ENCODE measurements at places on chromosomes 5 and 9.

DNA sequence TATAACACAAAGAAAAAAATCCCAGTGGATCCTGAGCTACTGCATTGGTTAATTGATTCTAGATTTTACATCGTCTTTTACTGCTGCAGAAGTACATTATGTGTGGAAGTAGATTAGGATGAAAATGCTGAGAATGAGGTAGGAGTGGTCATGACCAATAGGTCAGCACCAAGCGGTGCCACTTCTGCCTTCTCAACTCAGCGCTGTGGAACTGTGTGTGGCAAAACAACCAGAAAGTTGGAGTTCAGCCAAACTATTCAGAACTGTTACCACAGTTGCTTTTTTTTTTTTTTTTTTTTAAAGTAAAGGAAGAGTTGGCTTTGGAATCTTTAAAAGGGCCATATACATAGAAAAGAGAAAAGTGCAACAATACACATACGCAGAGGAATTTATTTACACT, 24.2 kb downstream of the POU5F2 start:
- DNase-seq, result no peak

DNA sequence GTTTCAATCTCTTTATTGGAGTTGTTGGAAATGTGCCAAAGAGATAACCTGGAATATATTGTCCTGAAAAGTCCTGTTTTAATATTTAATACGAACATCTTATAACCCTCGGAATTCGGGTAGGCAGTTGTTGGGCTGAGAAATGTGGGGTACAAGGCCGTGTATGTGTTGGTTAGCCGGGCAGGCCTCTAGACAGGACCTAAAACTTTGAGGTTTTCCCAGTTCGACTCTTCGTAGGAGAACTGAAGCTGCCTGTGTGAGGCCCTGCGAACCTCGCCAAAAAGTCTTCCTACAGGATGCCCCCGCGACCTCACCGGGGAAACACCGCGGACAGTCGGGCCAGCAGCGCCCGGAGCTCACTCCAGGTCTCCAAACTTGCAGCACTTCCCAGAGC, 583 bp upstream of the TJP2 start:
- no peak for DNase-seq

DNA sequence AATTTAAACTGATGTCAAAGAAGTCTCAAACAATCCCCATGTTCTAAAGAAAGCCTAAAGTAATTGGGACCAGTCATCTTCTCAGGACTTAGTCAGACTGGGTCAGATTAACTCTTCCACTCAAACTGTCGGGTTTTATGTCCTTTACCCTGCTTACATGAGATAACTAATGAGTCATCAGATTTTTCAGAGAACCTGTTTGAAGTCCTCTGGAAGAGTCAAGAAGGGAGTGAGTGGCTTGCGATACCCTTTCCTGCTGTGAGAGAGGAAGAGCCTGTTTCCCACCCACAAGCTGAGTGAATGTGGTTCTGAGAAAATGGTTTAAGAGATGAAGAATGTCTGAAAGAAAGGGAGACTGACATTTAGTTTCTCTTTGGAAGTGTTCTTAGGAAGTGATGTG, 1866.7 kb upstream of the C9orf72 start:
- DNase-seq, result no peak

DNA sequence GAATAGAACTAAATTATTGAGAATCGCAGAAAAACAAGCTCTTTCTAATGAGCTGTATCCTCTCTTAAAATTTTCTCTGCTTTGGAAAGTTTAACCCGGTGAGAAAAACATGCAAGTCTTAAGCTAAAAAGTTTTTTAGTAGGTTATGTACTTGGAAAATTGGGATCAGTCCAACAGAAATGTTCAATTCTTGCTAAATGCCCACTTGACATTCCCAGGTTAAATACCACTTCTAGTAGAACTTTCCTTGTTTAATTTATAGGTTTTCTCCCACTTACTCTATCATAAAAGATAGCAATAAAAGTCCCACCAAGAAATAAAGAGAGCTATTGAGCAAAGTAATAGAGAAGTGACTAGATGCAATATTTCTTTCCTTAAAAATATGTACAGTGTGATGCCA, 157.1 kb downstream of the CCDC192 start:
- no peak for DNase-seq

DNA sequence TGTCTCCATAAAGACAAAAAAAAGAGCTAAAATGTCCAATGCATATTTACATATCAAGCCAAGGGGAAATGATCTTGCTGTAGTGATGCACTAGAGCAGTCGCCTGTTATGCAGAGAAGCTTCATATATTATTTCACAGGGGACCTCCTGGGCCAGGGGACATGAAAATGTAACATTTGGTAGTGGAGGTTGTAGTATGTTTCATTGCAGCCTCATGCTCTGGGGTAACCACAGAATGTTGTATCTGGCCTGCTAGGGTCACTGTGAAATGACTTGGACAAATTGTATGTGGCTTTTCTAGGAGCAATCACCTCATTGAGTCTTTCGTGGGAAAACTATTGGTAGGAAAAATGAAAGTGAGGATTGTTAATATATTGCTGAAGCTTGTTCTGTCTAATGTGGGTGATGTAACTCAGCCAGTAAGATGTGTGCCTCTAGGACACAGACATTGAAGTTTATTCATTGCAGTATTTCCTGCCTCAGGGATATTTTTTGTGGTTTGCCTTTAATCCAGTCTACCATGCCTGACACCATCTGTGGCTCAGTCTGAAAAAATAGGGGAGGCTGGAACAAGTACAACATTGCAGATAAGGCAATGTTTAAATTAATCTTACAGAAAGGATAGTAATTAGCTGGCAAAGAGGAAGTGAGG, 430.8 kb upstream of the TNC start:
- DNase-seq, result no peak

GRCh38 chr5:64384765-64385164, 121.0 kb upstream of the RGS7BP start:
- DNase-seq, result no peak

DNA sequence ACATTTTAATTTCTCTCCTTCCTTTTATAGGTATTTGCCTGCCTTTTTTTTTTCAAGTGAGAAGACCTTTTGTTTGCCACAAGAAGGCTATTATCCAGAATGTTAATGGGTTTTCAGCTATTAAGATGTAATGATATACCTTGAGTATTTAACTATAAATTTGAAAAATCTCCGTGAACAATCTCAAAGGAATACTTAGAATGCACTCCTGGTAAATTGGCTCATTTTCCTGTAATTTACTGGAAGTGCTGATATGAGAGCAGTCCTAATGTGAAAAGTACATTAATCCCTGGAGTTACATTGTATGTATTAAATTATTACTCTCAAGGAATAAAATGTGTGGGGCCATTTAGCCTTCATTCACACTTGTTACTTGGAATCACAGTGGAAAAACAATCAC, 32.4 kb downstream of the AOPEP start:
- no peak for DNase-seq

- DNase-seq, result no peak
These were observed 10.8 kb upstream of the PRRC2B start for GRCh38 chr9:131382850-131383729.

DNA sequence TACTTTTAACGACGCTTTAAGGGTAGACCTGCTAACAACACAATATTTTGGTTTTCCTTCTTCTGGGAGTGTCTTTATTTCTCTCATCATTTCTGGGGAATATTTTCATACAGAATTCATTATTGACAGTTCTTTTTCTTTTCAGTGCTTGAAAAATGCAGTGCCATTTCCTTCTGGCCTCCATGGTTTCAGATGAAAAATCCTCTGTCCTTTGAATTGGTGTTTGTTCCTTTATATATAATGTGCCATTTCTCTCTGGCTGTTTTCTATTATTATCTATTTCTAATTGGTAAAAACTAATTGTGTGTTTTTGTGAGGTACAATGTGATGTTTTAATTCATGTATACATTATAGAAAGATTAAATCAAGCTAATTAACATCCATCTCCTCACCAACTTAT, 194.3 kb upstream of the S1PR3 start:
- no peak for DNase-seq

DNA sequence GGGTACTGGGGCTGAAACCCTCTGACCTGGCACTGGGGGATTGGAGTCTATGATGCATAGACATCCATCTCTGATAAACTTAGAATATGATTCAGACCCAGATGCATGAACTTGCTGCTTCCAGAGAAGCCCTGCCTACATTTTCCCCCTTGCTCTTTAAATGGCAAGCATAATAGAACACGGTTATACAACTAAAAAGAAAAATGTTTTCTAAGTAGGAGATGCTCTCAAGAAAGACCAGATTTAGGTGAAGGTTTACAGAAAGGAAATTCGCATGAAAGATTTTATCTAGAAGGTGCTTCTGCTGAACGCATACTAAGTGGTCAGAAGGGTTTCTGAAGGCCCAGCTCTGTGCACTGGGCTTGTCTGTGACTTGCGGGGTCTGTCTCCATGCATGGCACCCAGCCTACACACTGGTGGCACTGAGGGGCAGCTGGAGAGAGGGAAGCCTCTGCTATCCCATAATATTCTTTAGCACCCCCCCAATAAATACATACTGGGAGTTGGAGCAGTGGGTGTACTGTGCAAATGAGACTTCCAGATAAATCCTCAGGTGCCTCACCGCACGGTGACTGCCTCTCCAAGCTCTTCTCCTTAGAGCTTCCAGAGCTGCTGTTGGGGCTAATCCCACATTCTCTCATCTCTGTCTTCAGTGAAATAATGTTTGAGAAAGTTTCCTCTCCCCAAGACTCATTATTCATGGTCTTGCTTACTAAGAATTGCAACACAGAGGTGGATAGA, 114.6 kb downstream of the FSTL4 start:
- DNase-seq, result no peak

GRCh38 chr5:80739496-80739895, 84.7 kb upstream of the DHFR start:
- no peak for DNase-seq

DNA sequence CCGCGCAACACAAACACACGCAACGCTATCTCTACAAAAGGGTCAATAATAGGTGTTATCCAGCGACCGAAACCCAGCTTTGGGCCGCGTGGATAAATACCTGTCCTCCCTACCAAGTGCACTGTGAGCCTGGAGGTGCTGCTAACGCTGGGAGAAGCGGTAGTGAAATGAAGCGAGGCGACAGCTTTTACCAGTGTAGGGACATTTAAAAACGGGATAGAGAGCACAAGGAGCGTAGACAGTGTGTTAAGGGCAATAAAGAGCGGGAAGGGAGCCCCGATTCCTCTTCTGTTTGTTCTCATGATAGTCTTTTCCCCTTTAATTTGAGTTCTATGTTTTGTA, 421 bp upstream of the DEPDC1B start:
- no peak for DNase-seq

DNA sequence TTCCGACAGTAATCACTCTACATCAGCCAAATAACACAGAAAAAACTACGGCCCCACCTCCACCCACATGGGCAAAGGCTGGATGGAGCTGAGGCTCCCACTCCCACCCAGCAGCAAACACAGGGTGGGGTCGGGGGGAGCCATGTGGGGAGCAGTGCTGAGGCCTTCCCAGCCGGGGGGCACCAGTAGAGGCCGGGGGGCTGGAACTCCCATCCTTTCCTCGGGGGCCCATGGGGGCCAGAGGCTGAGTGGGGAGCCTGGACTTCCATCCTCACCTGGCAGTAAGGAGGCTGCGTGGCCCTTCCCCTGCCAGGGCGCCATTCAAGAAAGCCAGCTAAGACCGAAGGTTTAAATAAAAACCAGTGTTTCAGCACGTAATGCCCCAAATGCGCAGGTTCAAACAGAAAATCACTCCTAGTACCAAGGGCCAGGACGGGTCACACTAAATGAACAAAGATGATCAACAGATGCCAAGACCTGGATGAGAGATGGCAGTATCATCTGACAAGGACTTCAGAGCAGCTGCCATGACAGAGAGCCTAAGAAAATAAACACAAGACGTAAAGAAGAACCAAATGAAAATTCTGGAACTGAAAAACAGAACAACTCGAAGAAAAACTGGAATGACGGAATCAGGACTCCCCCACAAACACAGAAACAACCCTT, 9.4 kb downstream of the CCDC127 start:
- no peak for DNase-seq

DNA sequence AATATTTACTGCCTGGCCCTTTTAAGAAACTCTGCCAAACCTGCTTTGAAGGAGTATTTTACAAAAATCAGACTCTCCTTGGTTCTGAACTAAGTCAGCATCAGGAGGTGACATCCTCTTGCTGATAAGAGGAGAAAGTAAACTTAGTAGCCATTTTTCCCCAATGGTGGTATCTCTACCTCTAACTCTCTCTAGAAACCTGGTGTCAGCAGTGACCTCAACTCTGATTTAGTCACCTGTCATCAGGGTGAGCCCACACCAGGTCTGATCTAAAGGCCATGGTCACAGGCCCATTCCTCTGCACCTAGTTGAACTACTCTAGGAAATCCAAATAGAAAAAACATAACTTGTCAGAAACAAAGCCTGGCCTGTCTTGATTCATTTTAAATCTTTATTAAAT, 4.2 kb downstream of the CARNMT1 start:
- no peak for DNase-seq

DNA sequence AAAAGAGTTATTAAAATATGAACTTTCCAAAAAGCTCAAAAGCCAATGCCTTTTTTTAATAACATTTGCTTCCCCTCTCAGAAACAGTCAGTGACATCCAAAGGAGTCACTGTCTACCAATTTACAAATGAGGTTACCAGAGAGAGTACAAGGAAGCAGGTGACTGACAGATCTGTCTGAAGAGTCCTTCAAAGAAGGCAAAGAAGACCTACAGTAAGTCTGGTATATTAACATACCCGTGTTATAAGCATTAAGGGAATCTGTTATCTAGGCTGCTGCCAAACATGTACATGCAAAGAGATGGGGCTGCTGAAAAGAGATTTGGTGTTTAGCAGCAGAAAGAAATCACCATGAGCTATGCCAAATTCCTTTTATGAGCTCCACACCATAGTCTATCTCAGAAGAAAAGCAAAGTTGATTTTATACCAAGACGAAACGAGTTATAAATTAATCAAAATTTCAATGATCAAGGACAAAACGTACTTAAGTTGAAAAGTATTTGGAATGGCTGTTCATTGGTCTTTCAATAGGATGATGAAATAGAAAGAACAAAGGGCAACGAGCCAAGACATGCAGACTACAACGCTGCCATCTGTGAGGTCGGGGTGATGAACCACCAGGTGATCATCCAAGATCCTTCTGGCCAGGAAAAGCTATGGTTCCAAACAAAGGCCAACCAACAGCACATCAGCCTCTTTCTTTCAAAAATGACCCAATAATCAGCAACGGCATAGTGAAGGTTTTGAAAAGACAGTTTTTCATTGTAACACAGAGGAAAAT, 8.1 kb downstream of the PRELID2 start:
- DNase-seq, result no peak

DNA sequence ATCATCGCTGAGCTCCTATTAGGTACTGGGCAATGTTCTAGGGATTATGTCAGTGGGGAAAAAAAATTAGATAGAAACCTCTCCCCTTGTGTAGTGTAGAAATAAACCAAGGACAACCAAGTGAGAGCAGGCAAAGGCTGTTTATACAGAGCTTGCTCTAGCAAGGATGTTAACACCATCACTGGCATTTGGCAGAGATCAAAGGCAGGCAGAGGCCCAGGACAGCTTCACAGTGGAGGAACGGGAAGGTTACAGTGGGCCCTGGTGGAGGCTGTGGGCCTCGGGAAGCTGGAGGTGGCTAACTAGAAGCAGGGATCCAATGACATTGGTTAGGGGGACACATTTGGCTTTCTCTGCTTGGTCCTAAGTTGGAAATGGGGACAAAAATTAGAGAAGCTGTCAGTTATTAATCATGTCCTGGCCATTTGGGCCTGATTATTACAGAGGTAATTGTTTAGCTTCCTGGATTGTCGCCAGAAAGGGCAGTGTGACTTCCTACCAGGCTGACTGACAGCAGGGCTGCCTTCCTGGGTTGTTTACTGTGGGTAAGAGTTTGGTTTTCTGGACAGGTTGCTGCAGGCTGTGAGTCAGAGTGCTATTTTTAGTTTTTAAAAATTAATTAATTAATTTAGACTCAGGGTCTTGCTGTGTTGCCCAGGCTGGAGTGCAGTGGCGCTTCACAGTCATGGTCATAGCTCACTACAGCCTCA, 259.3 kb downstream of the ROR2 start:
- DNase-seq, result no peak

GRCh38 chr9:133477992-133478850, 678 bp downstream of the SLC2A6 start:
- DNase-seq, result peak; percentile 50
